ENCODE measurements at places on chromosomes 5 and 9. TPM values are rescaled to one million over a fixed set of nuclear protein-coding genes. Genes with fewer than 3 reads are reported as not detected.

PLCXD3 gene
- total RNA-seq: not detected

EQTN gene
- not detected for total RNA-seq

PTGES gene
- total RNA-seq: 27.6 TPM

TMC1 gene
- total RNA-seq: 0.39 TPM

PCDHA3 gene
- total RNA-seq: 0.11 TPM

CNTNAP3 gene
- total RNA-seq: 0.39 TPM

CCL27 gene
- not detected for total RNA-seq

PCDHGA8 gene
- total RNA-seq: 5.7 TPM

PRRX2 gene
- 20.9 TPM for total RNA-seq

ROR2 gene
- total RNA-seq: 7.7 TPM

SLIT3 gene
- 1.5 TPM for total RNA-seq

C5orf46 gene
- not detected for total RNA-seq

KLF4 gene
- total RNA-seq: 27.7 TPM

All from articular chondrocyte of knee joint (primary cell).